ENCODE measurements at places on chromosomes 7 and 10.
A peak's percentile ranks its signal among the peaks of the same experiment; 100 is the strongest.

- no peak for DNase-seq
Measured at GRCh38 chr7:136016649-136017395, 39.7 kb upstream of the MTPN start.

DNA sequence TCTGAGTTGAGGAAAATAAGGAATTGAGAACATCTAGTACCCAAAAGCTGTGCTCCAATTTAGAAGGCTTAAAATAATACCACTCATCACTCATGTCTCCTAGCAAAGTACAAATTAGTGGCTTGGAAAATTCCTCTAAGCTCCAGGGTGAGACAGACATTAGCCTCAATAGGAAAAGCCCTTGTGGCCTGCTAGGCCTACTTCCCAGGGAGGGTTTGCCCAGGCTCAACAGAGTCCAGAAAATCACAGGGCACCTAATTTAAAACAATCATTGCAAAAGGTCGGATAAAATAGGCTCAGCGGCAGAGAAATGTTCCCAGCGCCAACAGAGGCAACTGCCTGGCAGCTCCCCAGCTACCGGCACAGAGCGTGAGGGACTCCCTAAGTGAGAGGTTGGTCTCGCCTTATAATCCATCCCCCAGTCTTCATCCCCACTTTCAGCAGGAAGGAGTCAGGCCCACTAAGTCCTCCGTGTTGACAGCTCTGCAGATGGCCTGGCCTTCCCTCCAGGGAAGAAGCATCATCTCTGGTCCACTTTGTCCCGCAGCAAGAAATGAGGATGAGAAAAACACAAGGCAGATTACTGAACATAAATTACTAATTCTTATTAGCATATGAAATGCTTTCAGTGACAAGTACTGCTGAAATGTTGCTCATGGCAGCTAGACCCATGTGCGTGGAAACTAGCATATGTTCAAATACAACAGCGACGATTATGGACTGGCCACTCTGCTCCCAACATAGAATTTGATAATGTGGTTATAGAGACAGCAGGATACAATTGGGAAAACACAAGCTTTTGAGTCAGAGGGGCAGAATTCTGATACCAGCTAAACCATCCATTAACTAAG lies 1177.7 kb upstream of the AUTS2 start:
- DNase-seq = no peak

- no peak for DNase-seq
Measured at GRCh38 chr7:134684165-134684564, 37.5 kb downstream of the BPGM start.

DNA sequence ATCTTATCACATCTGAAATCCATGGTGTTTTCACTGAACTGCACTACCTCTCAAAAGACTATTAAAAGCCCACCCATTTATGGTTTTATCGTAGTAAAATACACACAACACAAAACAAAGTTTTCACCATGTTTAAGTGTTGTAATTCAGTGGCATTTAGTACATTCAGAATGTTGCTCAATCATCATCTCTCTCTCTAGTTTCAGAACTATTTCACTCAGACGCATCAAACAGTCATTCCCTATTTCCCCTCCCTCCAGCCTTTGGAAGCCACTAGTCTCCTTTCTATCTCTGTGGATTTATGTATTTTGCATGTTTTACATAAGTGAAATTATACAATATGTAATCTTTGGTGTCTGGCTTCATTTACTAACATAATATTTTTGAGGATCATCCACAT lies 332.6 kb downstream of the TNS3 start:
- DNase-seq = no peak

DNA sequence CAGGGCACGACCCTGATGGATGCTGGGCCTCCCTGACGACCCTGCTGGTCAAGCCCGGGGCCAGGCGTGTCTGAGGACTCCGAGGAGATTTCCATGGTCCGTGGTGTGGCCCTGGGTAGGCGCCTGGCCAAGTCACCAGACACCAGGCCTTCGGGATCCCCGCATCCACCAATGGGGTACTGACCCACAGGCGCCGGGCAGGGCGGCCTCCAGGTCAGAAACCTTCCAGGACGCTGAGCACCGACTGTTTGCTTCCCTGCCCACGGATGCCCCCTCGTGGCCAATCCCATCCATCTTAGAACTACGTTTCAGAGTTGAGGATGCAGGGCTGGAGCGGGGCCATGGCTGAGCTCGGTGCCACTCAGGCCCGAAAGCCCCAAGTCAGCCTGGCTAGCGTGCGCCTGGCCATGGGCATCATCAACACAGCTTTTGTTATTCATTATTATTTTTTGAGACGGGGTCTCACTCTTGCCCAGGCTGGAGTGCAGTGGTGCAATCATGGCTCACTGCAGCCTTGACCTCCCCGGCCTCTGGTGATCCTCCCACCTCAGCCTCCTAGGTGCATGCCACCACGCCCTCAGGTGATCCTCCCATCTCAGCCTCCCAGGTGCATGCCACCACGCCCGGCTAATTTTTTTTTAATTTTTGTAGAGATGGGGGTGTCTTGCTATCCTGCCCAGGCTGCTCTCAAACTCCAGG lies 7.1 kb upstream of the AMZ1 start:
- DNase-seq = peak; percentile 78

- DNase-seq = no peak
Measured at GRCh38 chr7:144885478-144885877, 49.6 kb upstream of the TPK1 start.

- no peak for DNase-seq
Measured at GRCh38 chr10:84405662-84406061, 77.3 kb downstream of the CCSER2 start.

- DNase-seq = peak; percentile 55
Measured at GRCh38 chr10:132434405-132435005, 37.5 kb downstream of the PWWP2B start.

DNA sequence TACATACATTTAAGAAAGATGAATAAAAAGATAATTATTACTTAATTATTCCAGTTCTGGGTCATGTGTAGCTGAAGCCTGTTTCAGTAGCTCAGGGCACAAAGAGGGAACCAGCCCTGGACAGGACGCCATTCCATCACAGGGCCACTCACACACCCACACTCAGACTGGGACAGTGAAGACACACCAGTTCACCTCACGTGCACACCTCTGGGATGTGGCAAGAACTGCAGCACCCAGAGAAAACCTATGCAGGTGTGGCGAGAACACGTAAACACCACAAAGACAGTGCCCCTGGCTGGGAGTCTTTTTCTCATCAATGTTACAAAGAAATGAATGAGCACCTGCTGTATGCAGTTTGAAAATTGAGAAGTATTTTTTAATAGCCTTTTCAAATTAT lies 1.6 kb upstream of the IDI1 start:
- DNase-seq = peak; percentile 86

GRCh38 chr7:155484483-155485399 lies 26.8 kb downstream of the EN2 start:
- no peak for DNase-seq

GRCh38 chr10:102770792-102771191 lies 27.0 kb downstream of the WBP1L start:
- no peak for DNase-seq

DNA sequence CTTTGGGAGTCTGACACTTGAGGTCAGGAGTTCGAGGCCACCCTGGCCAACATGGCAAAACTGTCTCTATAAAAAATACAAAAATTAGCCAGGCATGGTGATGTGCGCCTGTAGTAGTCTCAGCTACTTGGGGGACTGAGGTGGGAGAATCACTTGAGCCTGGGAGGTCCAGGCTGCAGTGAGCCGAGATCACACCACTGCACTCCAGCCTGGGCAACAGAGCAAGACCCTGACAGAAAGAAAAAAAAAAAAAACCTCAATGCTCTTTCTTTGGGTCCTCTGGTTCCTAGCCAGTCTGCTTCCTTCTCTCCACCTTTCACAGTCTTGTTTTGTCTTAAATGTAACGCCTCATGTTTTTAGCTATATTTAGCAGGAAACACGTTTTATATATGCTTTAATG lies 9.4 kb downstream of the OGDH start:
- DNase-seq = no peak

DNA sequence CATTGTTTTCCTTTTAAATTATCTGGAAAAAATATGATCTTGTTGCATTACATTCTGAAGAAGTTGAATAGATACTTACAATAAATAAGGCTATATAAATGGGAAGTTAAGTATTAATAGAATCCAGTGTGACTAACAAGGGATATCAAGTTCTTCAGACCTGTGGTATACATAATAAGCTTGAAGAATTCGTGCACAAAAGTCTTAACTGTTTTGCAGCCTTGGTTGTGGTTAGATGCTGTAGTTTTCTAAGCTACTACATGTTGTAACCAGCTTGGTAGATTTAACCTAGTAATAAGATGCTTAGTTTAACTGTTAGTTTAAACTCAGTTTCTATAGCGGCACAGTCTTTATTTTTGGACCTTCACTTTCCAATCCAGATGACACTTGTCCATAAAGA lies 106.2 kb upstream of the GLCCI1 start:
- DNase-seq = no peak
